RWPE1 (cell line): ENCODE measurements at places on chromosomes 2 and 18.

DNA sequence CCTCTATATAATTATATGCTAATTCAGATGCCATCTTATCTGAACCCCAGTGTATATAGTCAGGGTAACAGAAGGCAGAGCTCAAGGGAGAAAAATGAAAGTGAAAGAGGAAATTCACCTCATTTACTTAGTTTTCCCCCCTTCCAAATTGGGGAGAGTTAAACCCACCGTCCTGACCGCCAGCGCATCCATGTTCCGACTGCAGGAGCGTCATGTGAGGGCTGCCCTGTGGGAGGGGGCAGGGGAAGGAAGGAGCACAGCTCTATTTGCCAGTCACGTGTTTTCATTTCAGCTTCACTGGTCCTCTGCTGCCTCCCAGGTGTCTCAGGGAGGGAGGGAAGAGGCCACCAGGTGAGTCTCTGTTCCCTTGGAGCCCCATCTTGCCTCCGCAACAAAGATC is 13.2 kb downstream of the CNNM4 start:
- no peak for DNase-seq

DNA sequence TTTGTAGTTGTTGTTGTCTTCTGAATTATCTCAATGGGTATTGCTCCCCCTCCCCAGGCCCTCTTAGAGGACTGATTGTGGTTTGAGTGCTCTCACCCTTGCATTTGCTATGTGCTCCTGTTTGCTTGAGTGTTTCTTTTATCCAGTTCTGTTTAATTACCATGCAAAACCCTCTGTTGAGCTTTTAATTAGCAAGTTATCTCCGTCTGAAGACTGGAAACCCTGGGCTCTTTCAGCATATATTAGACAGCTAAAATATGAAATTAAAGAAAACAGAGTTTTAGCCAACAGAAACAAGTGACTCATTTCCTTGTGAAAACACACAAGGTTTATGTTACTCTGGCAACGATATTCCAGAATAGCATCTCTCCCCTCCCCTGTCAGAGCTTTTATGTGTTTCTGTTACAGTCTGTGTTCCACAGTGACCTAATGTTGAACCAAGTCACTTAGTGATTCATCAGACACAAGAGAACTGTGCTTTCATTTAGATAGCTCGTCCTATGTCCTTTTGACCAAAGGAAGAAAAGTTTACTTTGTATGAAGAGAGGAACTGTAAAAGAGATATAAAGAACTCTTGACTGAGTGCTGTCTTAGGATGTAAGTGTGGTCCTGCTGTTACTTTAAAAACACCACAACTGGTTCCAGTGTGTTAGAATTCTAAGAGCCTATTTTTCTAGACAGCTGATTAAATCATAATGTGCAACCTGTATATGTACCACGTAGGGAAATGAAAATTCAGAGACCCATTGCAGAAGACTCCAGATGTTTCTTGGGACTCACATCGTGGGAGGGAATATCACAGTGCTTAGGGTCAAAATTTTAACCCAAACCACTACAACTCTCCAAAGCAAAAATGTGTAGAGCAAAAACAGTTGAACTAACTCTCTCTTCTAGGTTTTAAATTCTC is 172.8 kb upstream of the RBMS1 start:
- DNase-seq: peak; percentile 86

GRCh38 chr2:147862859-147863516 is 18.2 kb downstream of the ACVR2A start:
- DNase-seq: no peak

DNA sequence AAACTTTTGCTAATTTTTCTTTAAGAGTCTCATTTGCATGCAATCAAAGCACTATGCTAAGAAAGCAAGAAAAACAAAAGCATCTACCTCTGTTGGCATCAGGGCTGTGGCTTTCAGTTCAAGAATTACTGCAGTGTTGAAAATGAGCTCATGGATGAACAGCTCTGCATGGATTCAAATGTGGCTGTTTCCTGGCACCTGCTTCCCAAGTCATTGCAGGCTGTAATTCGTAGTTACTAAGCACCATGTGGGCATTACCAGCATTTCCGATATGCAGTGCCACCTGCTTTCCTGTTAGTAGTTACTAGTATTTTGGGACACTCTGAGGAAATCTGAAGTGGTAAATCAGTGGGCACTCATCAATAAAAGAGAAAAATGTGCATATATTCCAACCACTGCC is 37.8 kb upstream of the FAM110C start:
- no peak for DNase-seq

- DNase-seq: no peak
Measured at GRCh38 chr2:220103596-220103995, 476.2 kb downstream of the SLC4A3 start.

GRCh38 chr2:216740557-216741222 is 45.3 kb upstream of the IGFBP5 start:
- DNase-seq: no peak

- DNase-seq: no peak
Measured at GRCh38 chr2:15768615-15769014, 171.7 kb upstream of the MYCN start.

DNA sequence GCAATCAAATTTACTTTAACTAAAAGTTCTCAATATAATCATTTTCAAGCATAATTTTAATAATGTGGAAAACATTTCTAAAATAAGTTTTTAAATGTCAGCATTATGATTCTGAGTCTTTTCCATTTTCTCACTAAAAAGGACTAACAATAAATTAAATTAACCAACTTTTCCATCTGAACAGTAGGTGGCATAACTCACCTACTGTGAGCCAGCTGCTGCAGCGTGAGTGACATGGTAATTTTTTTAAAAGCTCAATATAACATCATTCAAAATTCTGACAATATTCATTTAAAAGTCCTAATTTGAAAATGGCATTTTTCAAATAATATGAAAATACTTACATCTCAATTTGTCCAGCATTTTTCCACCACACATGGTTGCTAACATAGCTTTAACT is 66.5 kb downstream of the DTNB start:
- peak; percentile 50 for DNase-seq

DNA sequence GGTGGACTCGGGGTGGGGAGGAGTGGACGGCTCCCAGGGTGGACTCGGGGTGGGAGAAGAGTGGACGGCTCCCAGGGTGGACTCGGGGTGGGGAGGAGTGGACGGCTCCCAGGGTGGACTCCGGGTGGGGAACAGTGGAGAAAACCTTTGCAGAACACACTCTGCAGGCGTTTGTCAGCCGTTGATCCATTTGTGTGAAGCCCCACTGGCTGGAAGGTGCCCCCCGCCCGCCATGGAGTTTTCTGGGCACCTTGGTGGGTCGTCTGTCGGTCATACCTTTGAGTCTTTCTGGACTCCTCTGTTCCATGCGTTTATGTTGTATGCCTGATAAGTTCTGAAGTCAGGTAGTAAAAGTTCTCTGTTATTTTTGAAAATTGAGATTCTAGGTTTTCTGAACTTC is 12.5 kb downstream of the CTDP1 start:
- no peak for DNase-seq

DNA sequence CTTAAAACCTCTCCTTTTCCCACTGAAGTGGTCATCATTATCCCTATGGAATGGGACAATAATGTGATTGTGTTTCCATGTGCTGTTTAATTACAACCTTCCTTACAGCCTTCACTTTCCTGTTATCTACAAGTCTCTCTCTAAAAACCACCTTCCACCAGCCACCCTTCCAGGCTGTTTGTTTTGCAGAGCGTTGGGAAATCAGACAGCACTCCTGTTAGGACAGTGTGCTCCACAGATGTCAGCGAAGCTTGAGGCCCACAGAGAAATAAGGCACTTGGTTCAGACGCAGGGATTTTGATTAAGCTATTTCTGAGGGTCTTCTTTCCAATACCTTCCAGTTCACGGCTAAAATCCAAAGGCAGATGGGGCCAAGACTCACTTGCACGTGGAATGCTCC is 32.3 kb upstream of the ASPRV1 start:
- DNase-seq: no peak

GRCh38 chr2:12709207-12709522 is 7.6 kb upstream of the TRIB2 start:
- DNase-seq: no peak

- no peak for DNase-seq
Measured at GRCh38 chr2:26581991-26582842, 58.9 kb downstream of the CIB4 start.

- no peak for DNase-seq
Measured at GRCh38 chr2:59713577-59713976, 839.9 kb downstream of the BCL11A start.

DNA sequence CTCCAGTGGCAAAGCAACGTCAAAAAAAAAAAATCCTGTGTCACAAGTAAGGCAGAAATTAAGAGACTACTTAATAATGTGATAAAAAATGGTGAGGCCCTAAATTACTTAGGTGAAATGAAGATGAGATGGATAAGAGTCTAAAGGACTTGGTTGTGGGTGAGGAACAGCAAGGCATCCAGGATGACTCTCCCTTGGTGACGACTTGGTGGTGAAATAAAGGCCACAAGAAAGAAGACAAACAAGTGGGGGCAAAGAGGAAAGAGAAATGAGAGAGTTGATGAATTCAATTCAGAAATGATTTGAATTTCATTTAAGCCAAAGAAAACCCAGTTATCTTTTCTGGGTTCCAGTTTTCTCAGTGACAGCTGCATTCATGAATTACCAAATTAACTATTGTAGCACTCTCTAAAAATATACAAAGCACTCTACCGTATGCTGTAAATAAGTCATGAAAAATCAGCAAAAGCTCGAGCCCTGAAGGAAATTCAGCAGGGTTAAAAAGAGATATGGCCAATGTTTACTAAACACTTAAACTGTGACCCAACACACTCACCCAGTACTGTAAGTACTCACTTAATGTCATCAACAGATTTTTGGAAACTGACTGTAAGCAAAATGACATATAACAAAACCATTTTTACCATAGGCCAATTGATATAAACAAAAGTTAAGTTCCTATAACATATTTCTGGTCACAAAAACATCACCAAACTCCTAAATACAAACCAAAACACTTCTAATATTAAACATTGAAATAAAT is 1.4 kb downstream of the METTL8 start:
- no peak for DNase-seq

GRCh38 chr2:222946700-222947287 is 86.0 kb downstream of the ACSL3 start:
- no peak for DNase-seq

DNA sequence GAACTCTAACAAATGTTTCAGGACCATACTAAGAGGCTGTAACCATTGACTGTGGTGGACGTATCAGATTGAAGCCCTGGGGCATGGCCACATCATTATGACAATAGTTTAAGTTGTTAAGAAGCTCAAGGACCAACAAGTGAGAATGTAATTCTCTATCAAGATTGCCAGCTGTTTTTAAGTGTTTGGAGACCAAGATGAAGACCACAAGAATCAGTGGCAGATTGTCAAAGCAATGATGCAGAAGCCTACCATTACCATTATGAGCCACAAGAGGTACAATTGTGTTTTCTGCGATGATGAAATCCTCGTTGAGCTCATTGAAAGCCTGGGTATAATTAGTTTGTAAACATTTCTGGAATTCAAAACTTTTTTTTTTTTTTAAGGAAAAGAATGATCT is 261.1 kb upstream of the ZEB2 start:
- no peak for DNase-seq

- DNase-seq: no peak
Measured at GRCh38 chr2:112686348-112687217, 34.2 kb upstream of the NT5DC4 start.

- no peak for DNase-seq
Measured at GRCh38 chr2:19936203-19936602, 34.4 kb upstream of the TTC32 start.

GRCh38 chr2:121036226-121036692 is 248.7 kb downstream of the TFCP2L1 start:
- DNase-seq: no peak

DNA sequence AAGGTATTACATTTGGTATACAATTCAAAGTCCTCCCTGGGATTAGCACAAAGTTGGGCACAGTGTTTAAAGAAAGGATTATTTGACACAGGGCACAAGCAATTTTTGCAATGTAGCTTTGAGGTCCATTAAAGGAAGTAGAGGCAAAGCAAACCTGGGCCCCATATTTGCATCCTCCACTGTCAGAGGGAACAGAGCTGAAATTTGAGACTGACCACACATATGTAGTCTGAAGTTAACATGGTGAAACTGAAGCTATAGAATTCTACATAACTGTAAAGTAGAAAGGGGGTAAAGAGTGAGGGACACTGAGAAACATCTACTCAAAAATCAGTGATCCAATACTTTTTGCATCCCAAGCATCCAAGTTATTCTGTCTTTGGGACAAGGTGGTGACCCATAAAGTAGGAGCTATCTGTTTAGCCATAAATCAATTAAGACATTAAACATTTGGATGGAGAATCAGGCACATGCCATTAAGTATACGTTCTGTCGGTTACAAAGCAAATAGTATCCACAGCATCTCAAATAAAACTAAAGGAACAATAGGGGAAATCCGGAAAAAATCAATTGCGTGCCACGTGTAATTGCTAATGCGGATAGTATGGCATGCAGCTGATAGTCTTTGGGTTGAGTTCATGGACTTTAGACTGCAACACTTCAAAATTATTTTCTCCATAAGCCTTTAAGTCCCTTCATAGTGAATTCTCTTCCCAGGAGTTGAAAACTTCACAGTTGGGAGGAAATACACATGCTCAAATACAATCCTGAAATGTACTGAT is 72.6 kb downstream of the PLEKHM3 start:
- no peak for DNase-seq

GRCh38 chr18:44957461-44957860 is 276.8 kb downstream of the SETBP1 start:
- no peak for DNase-seq

- DNase-seq: no peak
Measured at GRCh38 chr2:215479121-215479520, 43.3 kb upstream of the FN1 start.

- no peak for DNase-seq
Measured at GRCh38 chr2:119389615-119390306, 23.0 kb downstream of the DBI start.

DNA sequence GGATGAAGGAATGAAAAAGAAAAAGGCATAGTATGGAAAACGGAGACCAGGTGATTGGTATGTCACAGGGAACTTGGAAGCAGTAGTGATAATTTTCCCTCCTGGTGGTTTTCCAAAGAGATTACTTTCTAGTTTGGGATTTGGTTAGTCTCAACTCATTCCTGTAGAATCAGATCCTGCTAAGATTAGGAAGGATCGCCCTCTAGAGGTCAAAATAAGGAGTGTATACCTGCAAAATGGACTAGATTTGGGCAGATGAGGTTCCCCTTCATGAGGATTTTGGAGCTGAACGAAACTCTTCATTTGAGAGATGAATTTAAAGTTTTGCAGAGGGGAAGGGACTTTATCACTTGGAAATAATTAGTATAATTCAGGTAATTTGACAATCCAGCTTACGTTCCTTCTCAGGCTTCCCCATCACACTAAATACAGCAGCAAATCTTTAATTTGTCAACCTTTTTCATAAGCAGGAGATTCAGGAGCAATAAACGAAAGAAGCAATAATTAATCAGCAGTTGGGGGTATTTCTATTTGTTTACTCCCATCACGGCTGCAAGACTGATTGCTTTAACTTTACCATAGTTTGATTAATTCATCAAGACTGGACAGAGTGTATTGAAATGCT is 65.2 kb downstream of the CCDC195 start:
- peak; percentile 59 for DNase-seq
